Choroid plexus epithelial cell (primary cell): ENCODE measurements at places on chromosomes 6 and 20.
A peak's percentile ranks its signal among the peaks of the same experiment; 100 is the strongest.

- DNase-seq, result no peak
Measured at GRCh38 chr20:63555661-63556381, 1.9 kb downstream of the FNDC11 start.

DNA sequence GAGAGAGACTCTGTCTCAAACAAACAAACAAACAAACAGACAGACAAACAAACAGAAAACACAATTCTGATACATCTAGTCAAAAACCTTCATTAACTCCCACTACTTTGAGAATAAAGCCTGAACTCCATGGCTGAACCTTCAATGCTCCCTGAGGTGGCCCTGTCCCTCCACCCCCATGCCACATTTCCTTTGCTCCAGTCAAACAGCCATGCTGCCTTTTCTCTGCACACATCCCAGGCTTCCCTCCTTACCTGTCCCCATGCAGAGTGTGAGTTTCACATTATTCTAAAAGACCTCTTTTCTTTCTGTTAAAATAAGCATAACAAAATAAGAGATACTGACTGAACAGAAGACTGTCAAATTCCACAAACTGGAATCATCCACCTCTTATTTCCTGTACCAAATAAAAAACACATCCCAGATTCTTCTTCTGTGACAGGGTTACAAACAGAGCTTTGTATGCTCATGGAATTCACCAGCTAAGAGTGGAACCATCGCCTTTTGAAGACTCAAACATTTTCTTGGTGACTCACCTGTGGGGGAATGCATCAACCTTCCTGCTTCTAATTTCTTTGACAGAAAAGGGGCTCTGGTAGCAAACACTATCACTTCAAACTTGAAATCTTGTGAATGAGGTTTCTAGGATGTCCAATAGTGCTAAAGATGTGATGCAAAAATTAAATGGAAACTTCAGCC is 71.0 kb upstream of the SLC22A16 start:
- DNase-seq, result peak; percentile 39

DNA sequence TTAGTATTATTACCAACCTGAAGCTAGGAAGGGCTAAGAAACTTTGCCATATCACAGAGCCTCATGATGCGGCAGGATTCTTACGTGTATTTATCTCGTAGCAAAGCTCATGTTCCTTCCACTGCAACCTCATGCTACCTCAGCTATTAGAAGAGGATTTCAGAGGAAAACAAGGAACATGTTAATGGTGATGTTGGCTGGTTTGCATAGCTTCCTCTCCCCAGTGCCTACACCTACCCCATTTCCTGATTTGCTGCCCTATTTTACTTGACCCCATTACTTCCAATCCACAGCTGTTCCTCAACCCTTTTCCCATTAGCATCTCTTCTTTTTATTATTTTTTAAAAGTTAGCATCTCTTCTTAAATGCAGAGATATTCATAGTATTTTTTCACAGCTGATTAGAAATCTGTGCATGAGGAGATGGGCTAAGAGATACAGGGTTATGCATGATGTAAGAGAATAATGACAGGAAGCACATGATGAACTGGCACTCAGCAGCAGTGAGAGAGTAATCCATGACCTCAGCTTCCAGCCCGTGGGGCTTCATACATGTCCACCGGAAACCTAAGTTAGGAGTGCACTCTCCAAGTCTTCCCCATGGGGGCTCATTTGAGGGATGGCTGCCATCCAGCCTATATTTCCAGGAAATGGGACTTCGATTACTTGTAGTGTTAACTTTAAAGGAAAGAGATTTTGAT is 106.1 kb upstream of the ASF1A start:
- peak; percentile 64 for DNase-seq

GRCh38 chr6:29561091-29561490 is 1.6 kb upstream of the UBD start:
- no peak for DNase-seq

DNA sequence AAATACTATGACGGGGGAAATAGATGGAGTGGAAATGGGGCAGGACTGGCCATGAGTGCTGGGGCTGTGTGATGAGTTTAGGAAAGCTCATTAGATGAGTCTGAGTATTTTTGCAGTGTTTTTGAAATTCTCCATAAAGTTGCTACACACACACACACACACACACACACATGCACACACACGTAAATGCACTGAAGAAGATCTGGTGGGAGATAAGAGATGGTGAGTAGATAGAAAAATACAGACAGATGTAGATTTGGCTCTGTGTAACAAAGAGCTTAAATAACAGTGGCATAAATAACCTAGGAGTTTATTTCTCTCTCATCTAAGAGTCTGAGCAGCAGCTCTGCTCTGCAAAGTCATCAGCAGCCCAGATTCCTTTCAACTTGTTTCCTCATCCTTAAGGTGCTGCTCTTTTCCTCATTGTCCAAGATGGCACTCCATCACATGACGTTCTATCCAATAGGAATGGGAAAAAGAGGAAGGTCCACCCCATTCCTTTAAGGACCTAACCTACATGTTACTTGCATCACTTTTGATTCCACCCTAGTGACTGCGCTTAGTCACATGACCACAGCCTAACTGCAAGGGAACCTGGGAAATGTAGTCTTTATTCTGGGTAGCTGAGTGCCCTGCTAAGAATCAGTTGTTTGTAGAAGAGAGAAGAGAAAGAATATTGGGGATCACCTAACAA is 76.4 kb downstream of the EYA2 start:
- peak; percentile 87 for DNase-seq

DNA sequence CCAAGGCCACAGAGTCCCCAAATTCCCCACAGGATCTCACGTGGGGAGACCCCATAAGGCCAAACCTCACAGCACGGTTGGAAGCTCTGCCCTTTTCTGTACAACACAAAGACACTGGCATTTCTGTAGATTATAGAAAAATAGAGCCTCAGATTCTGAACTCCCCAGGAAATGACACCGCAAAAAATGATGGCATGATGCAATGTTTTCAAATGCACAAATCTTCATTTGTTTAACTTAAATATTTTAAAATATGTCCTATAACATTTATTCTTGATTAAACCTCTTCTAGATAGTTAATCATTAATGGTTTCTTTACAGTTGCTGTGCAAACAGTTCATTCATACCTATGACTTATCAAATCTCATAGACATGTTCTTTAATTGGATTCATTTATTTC is 33.8 kb downstream of the SIM1 start:
- no peak for DNase-seq

DNA sequence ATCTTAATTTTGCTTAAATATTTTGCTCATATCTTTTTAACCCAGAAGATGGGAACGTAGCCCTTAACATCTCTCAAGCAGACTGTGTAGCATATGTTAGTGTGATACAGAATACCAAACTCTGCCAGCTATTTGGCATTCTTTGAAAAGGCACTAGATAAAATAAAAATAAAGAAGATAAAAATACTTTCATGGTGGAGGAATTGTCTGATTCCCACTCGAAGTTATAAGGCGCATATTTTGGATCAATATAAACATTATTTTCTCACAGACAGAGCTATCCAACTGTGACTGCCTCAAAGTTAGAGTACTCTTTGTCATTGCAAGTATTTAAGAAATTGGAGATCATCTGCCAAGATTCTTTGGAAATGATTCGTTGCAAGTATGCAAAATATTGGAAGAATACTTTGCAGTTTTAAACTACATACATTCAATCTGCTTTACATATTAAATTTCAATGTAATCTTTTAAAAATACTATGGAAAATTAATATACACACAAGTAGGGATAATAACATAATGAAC is 10.8 kb upstream of the EEF1E1 start:
- DNase-seq, result peak; percentile 56

GRCh38 chr20:44231193-44231592 is 15.9 kb upstream of the GDAP1L1 start:
- DNase-seq, result no peak

DNA sequence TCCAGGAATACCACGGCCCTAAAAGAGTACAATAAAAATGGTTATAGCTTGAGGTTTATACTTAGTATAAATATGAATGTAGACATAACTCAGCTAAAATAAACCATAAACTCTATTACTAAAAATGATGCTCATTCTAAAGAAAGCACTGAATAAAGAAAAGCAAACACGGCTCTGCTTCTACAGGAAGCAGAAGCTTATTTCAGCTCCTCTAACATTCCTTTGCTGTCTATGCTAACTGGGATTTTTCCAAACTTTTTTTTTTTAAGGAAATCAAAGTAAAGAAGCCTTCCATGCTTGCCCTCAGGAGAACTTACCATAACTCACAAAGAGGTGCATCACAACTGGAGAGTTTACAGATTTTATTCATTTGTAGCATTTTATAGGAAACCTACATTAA is 30.8 kb downstream of the COL9A1 start:
- DNase-seq, result no peak

- no peak for DNase-seq
Measured at GRCh38 chr20:8057871-8058270, 38.3 kb upstream of the TMX4 start.

- DNase-seq, result peak; percentile 52
Measured at GRCh38 chr6:122476131-122476530, 4.5 kb upstream of the SERINC1 start.

DNA sequence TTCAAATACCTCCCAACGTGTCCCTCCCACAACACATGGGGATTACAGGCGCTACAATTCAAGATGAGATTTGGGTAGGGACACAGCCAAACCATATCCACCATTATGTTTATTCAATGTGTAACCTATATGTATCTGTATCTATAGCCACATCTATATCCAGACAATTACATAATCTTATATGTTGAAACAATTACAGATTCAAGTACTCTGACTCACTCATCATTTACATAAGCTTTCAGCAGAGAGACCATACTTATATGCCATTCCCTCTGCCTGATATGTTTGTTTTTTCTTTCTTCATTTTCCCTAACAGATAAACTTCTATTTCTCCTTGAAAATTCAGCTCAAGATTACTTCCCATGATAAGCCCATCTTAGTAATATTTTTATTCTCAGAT is 163.6 kb downstream of the LAMA2 start:
- peak; percentile 19 for DNase-seq

- DNase-seq, result no peak
Measured at GRCh38 chr6:90895299-90896074, 308.6 kb upstream of the MAP3K7 start.

DNA sequence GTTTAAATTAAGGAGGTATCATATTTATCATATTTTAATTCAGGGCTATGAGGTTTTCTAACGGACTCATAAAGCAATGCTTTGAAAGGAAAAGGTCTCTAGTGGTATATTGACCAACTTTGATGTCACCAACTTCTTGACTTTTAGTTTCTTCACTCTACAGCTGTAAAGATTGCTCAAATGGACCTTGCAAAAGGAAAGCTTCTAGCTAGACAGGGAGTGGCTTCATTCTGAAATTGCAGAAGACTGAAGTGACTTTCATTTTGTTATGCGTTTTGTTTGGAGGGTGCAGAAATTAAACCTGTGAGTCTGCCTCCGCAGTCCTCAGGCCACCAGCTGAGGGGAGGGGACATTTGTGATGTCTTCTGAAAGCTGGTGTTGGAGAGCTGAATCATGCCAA is 95.7 kb downstream of the SLC24A3 start:
- DNase-seq, result no peak

- DNase-seq, result peak; percentile 75
Measured at GRCh38 chr20:1761116-1761515, 103.5 kb upstream of the SIRPG start.

- no peak for DNase-seq
Measured at GRCh38 chr6:52536424-52536916, 40.4 kb downstream of the TRAM2 start.

DNA sequence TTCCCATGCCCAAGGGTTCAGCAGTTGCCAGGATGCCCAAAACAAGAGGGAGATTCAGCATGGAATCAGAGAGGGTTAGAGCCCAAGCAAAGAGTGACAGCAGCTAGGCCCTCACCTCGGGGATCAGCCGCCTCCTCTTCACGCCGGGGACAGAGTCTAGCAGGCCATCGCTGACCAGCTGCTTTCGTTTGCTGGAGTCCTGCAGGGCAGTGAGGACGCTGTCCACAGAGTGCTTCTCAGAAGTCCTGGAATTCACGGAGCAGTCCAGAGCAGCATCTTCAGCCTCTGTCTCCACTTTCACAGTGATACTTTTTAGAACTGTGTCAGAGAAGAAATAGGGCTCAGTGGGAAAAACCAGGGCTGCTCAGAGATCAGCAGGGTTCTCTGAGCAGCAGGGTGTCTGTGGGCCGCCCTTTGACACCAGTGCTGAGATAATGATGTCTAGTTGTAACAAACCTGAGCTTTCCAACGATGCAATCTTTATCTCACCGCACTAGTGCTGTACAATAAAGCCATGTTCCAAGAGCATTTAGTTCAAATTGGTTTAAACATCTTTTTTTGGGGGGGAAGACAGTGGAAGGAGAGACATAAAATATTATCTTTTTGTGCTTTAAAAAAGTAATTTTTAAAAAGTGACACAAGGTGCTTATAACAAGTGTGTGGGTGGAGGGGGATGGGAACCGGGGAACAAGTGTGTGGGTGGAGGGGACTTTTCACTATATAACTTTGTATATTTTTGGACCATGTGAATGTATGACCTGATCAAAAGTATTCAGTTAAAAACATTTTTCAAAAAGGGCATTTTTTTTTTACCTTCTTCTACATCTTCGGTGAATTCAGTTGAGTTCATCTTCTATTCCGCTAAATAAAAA is 16.6 kb downstream of the BEND3 start:
- DNase-seq, result peak; percentile 32

GRCh38 chr6:56764081-56764566 is 121.4 kb upstream of the DST start:
- DNase-seq, result peak; percentile 74

- no peak for DNase-seq
Measured at GRCh38 chr20:48288930-48289507, 503.7 kb upstream of the SULF2 start.

GRCh38 chr6:138197570-138197969 is 20.7 kb downstream of the PBOV1 start:
- no peak for DNase-seq

DNA sequence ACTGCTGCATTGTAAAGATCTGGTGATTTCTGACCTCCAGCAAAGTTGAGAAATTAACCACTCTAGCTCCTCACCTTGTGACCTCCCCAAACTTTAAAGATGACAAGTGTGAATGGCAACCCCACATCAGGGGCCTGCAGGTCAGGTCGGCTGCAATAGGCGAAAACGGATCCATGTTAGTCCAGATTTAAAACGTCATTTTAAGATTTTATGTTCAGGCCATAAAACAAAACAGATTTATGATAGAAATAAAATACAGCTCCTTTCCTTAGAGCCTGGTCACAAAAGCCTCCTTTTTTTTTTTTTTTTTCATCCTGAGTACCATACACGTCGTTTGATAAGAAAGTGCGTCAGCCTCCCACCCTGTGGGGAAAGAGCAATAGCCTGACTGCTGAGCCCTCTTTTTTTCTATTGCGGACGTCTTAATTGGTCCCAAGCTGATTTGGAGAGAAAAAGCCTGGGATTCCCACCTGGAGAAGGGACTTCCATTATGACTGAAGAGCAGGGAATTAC is 519.2 kb upstream of the NOX3 start:
- DNase-seq, result no peak

- peak; percentile 37 for DNase-seq
Measured at GRCh38 chr6:73898599-73898998, 202.6 kb downstream of the CD109 start.

DNA sequence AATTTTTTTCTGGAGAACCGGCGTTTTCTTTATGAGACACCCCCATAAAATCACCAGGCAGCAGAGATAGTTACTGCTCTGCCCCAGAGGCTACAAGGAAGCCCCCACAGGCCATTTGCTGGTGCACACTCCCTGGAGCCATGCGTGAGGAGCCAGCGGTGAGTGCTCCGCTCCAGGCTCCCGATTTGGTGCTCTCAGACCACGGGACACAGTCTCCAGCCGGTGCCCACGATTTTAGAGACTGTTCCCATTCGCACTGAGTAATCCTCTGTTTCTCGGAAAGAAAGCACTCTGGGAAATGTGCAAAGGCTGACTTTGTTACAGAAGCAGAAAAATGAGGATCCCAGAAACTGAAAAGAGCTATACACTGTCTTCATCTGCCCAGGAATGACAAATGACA is 104.9 kb downstream of the RNASET2 start:
- DNase-seq, result no peak

- DNase-seq, result no peak
Measured at GRCh38 chr20:41358717-41359116, 7.9 kb downstream of the EMILIN3 start.
